ENCODE measurements at places on chromosomes 11 and 22.
A peak's percentile ranks its signal among the peaks of the same experiment; 100 is the strongest.

DNA sequence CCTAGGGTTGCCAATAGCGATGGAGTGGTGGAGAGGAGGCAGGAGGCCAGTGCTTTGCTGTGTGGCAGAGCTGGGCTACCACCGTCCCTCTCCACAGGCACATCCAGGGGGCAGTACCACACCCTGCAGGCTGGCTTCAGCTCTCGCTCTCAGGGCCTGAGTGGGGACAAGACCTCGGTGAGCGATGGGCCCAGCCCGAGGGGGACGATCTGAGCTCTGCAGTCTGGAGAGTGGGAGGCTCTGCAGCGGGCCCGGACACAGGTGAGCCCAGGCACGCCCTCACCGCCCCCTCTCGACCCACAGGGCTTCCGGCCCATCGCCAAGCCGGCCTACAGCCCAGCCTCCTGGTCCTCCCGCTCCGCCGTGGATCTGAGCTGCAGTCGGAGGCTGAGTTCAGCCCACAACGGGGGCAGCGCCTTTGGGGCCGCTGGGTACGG is 2.5 kb downstream of the PKP3 start:
- DNase-seq, result no peak
- peaks cover 5% of the 10 kb centered on the region for H3K4me1 ChIP-seq
- peaks cover 11% of the 10 kb centered on the region for H3K27me3 ChIP-seq
- no peak overlapping the region for H3K27ac ChIP-seq
- H3K4me3 ChIP-seq, result no peak overlapping the region

DNA sequence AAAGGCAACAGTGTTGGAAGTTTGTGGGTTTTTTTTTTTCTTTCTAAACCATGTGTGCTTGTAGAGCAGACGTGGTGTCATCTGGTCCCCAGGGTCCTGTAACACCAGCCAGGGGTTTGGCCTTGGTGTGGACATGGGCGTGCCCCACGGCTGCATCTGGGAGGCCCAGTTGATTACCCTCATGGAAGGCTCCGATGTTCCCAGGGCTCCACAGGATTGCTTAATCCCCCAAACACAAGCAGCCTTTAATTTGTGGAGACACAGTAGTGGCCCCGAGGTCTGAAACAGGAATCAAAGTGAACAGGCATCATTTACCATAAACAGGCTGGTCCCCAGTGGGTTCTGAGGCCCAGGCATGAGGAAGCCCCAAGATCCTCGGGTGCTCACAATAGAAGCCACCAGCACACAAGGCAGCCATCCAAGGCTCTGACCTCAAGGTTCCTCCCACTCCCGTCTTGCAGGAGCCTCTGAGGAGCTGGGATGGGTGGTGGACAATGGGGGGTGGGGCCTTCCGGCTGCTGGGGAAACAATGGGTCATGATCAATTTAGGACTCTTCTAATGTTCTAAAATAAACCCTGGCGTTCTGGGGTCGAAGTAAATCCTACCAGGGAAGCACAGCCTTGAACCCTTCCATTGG is 115.0 kb upstream of the CD82 start:
- H3K36me3 ChIP-seq, result no peaks in the 10 kb centered on the region
- DNase-seq, result no peak
- H3K4me1 ChIP-seq, result no peaks in the 10 kb centered on the region
- no peak overlapping the region for H3K4me3 ChIP-seq
- H3K27ac ChIP-seq, result no peak overlapping the region

GRCh38 chr22:16922076-16922475 is 85.9 kb downstream of the GAB4 start:
- H3K27me3 ChIP-seq, result peaks cover 15% of the 10 kb centered on the region
- no peaks in the 10 kb centered on the region for H3K36me3 ChIP-seq
- H3K4me1 ChIP-seq, result no peaks in the 10 kb centered on the region
- H3K27ac ChIP-seq, result no peak overlapping the region
- no peak for DNase-seq
- no peak overlapping the region for H3K4me3 ChIP-seq

DNA sequence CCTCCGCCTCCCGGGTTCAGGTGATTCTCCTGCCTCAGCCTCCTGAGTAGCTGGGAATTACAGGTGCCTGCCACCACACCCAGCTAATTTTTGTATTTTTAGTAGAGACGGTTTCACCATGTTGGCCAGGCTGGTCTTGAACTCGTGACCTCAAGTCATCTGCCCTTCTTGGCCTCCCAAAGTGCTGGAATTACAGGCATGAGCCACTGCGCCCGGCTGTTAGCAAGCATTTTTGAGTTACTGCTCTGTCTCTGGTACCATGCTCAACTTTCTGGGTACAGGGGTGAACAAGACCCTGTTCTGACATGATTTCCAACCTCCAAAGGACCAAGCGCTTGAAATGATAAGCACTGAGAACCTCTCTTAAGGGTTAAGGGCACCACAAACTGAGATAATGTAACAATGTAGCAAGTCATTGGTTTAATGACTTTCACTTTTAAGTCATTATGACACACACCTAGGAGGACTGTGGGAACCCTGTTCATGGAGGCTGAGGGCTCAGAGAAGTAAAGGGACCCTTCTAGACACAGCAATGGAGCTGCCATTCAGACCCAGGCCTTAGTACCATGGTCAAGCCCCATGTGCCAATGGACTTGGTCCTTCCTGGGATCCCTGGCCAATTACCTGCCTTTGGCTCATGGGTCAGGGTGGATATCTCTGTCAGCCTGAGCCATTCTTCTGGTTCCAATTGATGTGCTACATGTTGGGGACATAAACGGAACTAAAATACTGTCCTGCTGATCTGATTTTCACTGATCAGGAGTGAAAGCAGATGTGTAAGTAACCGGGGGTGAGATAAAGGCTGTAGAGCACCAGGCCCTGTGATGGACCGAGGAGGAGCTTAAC is 11.6 kb downstream of the SLC3A2 start:
- no peak for DNase-seq
- H3K27ac ChIP-seq, result peak overlapping the region; percentile 10
- no peaks in the 10 kb centered on the region for H3K4me1 ChIP-seq
- no peaks in the 10 kb centered on the region for H3K36me3 ChIP-seq

DNA sequence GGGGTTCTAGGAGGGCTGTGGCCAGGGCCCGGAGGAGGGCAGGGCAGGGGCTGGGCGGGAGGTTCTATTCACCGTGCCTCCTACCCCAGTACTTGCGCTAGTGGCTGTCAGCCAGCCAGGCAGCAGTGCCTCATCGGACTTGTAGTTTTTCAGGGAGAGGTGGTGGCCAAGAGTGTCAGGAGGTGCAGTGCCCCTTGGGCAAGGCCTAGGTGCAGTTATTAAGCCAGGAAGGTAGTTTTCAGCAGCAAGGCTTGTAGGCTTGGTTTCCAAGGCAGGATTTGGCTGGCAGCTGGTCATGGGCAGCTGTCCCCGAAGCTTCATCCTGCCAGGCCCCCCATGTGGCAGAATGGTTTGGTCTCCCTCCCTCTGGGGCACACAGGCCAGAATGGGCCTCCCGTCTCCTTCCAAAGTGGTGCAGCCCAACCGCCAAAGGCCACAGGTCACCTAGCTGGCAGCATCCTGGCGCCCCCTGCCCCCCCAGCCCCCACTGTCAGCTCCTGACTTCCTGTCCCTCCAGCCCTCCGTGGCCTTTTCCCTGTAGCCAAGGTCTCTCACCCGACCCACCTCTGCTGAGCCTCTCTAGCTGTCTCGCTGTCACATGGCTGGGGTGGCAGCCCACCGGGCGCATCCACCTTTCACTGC is 8.5 kb downstream of the CCDC88B start:
- H3K27ac ChIP-seq, result no peak overlapping the region
- no peak overlapping the region for H3K4me3 ChIP-seq
- H3K4me1 ChIP-seq, result no peaks in the 10 kb centered on the region
- no peak for DNase-seq
- no peaks in the 10 kb centered on the region for H3K36me3 ChIP-seq
